ENCODE measurements at places on chromosomes 3 and 15. TPM values are rescaled to one million over a fixed set of nuclear protein-coding genes. Genes with fewer than 3 reads are reported as not detected.

The SLC38A3 gene
- not detected for total RNA-seq

The SCN11A gene
- not detected for total RNA-seq

The RARB gene
- total RNA-seq = 35.0 TPM

The PSMD6 gene
- total RNA-seq = 113 TPM

The ARRDC4 gene
- 1.5 TPM for total RNA-seq

The NTRK3 gene
- total RNA-seq = not detected

The ARL8B gene
- total RNA-seq = 35.0 TPM

The CFAP92 gene
- total RNA-seq = 0.27 TPM

The XCR1 gene
- total RNA-seq = not detected

The PRR20G gene
- not detected for total RNA-seq

The TRH gene
- not detected for total RNA-seq

The SQOR gene
- 68.1 TPM for total RNA-seq

The DALRD3 gene
- 44.2 TPM for total RNA-seq

The PRSS50 gene
- not detected for total RNA-seq

The POC1A gene
- 14.8 TPM for total RNA-seq

The LIPH gene
- total RNA-seq = not detected

The CCDC13 gene
- total RNA-seq = not detected

The ALDH1L1 gene
- total RNA-seq = not detected

The REC114 gene
- not detected for total RNA-seq

The C15orf62 gene
- 0.13 TPM for total RNA-seq

The U2SURP gene
- total RNA-seq = 43.0 TPM

The ADCY5 gene
- total RNA-seq = not detected

The IL17RE gene
- total RNA-seq = 0.07 TPM

The FHIT gene
- total RNA-seq = 0.27 TPM

The AEN gene
- 62.8 TPM for total RNA-seq

The PXK gene
- 13.5 TPM for total RNA-seq

The ADAMTS7 gene
- 15.2 TPM for total RNA-seq

The AP4E1 gene
- 7.0 TPM for total RNA-seq

The KIAA1143 gene
- 18.3 TPM for total RNA-seq

The COMMD2 gene
- total RNA-seq = 24.6 TPM

The EIF2A gene
- total RNA-seq = 136 TPM

The FEZF2 gene
- total RNA-seq = not detected

The STRC gene
- total RNA-seq = not detected

The FBN1 gene
- total RNA-seq = 29.1 TPM

The MST1 gene
- 1.1 TPM for total RNA-seq

The MOBP gene
- under 0.01 TPM for total RNA-seq

The SLC6A20 gene
- total RNA-seq = not detected

The CKMT1B gene
- not detected for total RNA-seq

The MYD88 gene
- total RNA-seq = 45.5 TPM

The HIGD2B gene
- not detected for total RNA-seq

The PPARG gene
- 20.1 TPM for total RNA-seq

The SYNPR gene
- not detected for total RNA-seq

The SAMD7 gene
- total RNA-seq = not detected

The CIB2 gene
- 0.27 TPM for total RNA-seq

The SPTBN5 gene
- 2.3 TPM for total RNA-seq

The B3GNT5 gene
- total RNA-seq = 27.4 TPM

All from mammary microvascular endothelial cell (primary cell).